ENCODE measurements at places on chromosomes 2 and 18. TPM values are rescaled to one million over a fixed set of nuclear protein-coding genes. Genes with fewer than 3 reads are reported as not detected.

The PXDN gene
- 0.25 TPM for total RNA-seq

The POLR1A gene
- 23.5 TPM for total RNA-seq

DNA sequence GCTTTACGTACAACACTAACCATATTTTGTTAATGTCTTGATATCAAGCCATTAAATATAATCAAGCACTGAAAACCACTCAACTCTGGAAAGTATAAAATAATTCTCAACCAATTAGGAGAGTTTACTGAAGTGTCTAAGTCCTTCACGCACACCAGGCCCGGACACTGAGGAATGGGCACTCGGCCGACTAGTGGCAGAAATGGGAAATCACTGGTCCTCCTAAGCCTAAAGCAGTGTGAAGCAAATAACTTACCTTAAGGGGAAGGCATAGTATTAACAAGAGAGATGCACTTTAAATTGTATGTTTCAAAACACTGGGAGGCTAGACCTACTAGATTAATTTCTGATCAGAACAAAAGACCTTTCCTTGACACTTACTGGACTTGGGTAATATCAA, 45.7 kb downstream of the FAM210A start:
- no peak for DNase-seq

GRCh38 chr18:44783371-44783770, 102.7 kb downstream of the SETBP1 start:
- DNase-seq: no peak

GRCh38 chr2:113755835-113756354, 547 bp downstream of the SLC35F5 start:
- peak; percentile 46 for DNase-seq

DNA sequence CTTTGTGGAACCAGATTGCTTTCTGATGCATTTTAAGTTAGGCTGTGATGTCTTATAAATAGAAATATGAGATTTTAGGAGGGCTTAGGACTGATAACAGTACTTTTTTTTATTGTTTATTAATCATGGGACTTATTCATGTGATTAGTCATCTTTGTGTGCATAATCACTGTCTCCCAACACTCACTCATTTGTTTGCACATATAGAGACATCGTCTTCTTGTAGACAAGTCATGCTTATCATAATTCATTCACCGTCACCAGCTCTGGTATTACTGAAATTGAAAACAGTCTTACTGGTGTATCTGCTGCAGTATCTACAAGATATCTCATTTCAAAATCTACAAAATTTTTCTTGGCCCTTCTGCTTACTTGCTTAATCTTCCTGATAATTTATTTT, 45.8 kb downstream of the WDR7 start:
- no peak for DNase-seq

DNA sequence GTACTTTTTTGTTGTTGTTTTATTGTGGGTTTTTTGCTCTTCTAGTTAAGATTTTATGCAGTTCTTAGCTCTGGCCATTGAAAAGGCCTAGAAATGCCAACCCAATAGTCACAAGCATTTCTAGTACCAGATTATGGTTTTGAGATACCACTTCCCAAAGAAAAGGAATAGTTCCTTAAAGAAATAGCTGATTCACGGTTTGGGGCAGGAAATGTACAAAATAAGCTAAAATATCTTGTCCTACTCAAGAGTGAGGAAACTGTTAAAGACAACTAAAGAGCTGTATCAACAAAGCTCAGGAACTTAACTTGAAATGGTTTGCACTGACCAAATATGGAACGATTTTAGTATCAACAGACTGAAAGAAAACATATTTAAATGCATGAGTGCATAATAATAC, 35.4 kb downstream of the PGAP1 start:
- DNase-seq: no peak

DNA sequence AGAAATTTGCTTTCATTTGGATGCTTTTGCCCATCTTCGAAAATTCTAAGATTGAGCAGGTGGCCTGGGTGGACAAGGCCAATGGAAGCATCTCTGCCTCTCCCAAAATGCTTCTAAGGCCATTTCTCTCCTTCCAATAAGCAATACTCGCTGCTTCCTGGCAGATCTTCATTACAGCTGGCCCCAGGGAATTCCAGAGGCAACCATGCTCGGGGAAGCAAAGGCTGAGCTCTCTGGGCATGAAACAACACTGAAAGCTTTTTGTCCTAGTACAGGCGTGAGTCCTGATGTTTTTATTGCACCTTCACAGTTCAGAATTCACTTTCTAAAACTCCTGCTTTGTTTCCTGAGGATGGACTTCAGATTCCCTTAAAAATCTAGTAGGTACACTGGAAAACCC, 11.8 kb upstream of the NEDD4L start:
- no peak for DNase-seq

DNA sequence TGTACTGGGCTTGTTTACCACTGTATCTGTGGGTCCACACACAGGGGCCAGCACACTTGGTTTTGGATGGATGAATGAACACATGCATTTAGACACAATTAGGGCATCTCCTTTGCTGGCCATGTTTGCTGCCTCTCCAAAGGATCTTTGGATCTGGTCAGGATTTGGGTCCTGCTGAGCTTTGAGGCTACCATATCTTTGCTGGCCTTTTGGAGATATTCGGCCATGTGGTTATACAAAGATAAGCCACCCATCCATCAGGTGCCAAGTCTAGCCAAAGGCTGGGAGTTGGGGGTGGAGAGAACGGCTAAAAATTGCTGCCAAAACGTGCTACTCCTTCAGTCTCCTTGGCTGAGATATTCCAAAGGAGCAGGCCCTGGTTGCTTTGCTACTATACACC, 18.2 kb upstream of the FZD7 start:
- no peak for DNase-seq

Data from activated T-cell treated with anti-CD3 and anti-CD28 coated beads, Interleukin-2, amount 50 U/mL, for 72 hours (primary cell).